Smooth muscle cell of the coronary artery (primary cell): ENCODE measurements at places on chromosomes 6 and 20. TPM values are rescaled to one million over a fixed set of nuclear protein-coding genes. Genes with fewer than 3 reads are reported as not detected.

The ANGPT4 gene
- total RNA-seq, result not detected in 2 replicates

The CASS4 gene
- 0.12 and 0.38 TPM in 2 replicates for total RNA-seq

The PGK2 gene
- not detected in 2 replicates for total RNA-seq

The TAB2 gene
- 11.3 and 15.5 TPM in 2 replicates for total RNA-seq

The PRKN gene
- total RNA-seq, result 1.7 and 3.9 TPM in 2 replicates

The RAET1E gene
- total RNA-seq, result 0.15 and 0.47 TPM in 2 replicates

The TFAP2A gene
- total RNA-seq, result 0.23 and 1.1 TPM in 2 replicates

The HLA-DQA1 gene
- not detected in 2 replicates for total RNA-seq

The TNFRSF6B gene
- total RNA-seq, result 0.68 and 7.8 TPM in 2 replicates

The ISM1 gene
- 1.3 TPM in 1 of 2 replicates, not detected in the other for total RNA-seq

The ZSCAN9 gene
- total RNA-seq, result 4.2 and 9.8 TPM in 2 replicates

The PLA2G7 gene
- not detected in 2 replicates for total RNA-seq

The SCUBE3 gene
- total RNA-seq, result 1.4 and 2.3 TPM in 2 replicates

The NKAIN4 gene
- total RNA-seq, result 0.15 TPM in 1 of 2 replicates, not detected in the other

The VSTM2L gene
- total RNA-seq, result 1.6 and 2.9 TPM in 2 replicates

The CRIP3 gene
- total RNA-seq, result 0.47 TPM in 1 of 2 replicates, not detected in the other

The FGD2 gene
- total RNA-seq, result not detected in 2 replicates

The OXT gene
- not detected in 2 replicates for total RNA-seq

The TMEM14C gene
- total RNA-seq, result 81.3 and 114 TPM in 2 replicates

The NKX2-2 gene
- not detected in 2 replicates for total RNA-seq

The MDFI gene
- total RNA-seq, result 0.23 and 5.8 TPM in 2 replicates
